ENCODE measurements at places on chromosomes 5 and 9.

GRCh38 chr5:82031220-82032119 lies 59.6 kb downstream of the ATG10 start:
- DNase-seq: no peak

DNA sequence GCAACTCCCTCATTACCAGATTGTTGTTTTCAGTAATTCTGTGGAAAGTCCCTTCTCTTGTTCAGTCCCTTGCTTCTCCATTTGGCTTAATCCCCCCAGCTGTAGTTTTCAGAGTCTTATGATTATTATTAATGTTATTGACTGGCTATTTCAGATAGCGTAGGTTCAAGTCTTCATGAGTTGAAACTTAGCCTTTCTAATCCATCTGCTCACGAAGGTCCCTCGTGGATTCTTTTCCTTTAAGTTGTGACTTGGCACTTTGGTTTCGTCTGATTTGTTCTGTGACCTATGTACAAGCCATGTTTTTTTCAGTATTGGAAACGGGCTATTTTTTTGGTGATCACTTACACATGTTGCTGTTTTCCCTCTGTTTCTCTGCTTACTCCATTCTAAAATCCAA lies 260.3 kb downstream of the TMEM167A start:
- no peak for DNase-seq

- no peak for DNase-seq
Observed at GRCh38 chr9:36208521-36209253, 18.0 kb downstream of the CLTA start.

- no peak for DNase-seq
Observed at GRCh38 chr5:51395245-51395644, 12.0 kb downstream of the ISL1 start.

DNA sequence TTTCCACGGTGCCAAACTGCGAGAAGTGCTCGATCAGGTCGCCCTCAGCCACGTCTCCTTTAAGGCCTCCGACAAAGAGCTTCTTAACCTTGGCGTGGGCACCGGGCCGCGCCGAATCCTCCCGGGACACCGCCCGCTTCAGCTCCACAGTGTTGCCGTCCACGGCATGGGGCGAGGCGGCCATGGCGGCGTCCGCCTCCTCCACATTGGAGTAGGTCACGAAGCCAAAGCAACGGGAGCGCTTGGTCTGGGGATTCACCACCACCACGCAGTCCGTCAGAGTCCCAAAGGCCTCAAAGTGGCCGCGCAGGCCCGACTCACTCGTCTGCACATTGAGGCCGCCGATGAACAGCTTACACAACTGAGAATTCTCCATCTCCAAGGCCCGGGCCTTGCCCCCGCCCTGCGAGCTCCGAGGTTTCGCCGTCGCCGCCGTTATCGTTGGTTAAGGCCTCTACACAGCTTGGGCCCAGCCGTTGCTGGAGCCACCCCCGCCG lies 424 bp downstream of the HNRNPA0 start:
- no peak for DNase-seq

GRCh38 chr9:7196467-7196866 lies 438.7 kb downstream of the KDM4C start:
- no peak for DNase-seq

GRCh38 chr5:122151640-122152039 lies 22.3 kb downstream of the ZNF474 start:
- no peak for DNase-seq

- DNase-seq: no peak
Observed at GRCh38 chr9:98120476-98120875, 1.5 kb upstream of the TRIM14 start.

- DNase-seq: no peak
Observed at GRCh38 chr5:34991486-34992238, 56.1 kb downstream of the AGXT2 start.

DNA sequence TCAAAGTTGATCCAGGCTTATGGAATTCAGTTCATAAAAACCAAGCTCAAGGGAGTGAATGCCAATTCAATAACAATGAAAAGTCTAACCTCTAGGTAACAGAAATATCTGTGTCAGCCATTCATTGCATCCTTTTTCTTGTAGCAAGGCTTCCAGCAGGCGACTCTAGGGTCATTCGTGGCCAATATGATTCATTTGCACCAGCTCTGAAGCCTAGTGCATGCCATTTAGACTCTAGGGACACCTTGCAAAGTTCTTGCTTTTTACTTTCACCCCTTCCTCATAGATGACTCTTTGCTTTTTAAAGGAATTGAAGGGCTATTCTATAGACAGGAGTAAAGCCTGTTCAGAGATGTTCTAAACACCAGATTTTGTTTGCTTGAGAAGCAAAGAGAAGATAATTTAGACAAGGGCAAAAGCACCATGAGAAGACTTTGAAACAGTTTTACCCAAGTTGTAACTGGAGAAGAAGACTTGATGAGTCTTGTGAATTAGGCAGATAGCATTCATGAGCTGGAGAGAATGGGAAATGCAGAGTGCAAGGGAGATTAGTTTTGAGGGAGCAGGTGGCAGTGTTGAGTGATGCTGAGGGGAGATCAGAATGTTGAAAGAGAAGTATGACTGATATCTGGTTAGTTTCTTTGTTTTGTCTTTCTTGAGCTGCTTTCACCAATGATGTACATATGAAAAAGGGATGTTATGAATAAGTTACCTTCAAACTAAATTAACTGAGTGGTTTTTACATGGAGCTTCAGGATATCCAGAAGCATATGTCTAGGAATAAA lies 94.5 kb downstream of the F2RL2 start:
- DNase-seq: no peak

- no peak for DNase-seq
Observed at GRCh38 chr5:172633403-172633970, 7.6 kb upstream of the NEURL1B start.

- no peak for DNase-seq
Observed at GRCh38 chr5:65722575-65723403, 784 bp downstream of the NLN start.

DNA sequence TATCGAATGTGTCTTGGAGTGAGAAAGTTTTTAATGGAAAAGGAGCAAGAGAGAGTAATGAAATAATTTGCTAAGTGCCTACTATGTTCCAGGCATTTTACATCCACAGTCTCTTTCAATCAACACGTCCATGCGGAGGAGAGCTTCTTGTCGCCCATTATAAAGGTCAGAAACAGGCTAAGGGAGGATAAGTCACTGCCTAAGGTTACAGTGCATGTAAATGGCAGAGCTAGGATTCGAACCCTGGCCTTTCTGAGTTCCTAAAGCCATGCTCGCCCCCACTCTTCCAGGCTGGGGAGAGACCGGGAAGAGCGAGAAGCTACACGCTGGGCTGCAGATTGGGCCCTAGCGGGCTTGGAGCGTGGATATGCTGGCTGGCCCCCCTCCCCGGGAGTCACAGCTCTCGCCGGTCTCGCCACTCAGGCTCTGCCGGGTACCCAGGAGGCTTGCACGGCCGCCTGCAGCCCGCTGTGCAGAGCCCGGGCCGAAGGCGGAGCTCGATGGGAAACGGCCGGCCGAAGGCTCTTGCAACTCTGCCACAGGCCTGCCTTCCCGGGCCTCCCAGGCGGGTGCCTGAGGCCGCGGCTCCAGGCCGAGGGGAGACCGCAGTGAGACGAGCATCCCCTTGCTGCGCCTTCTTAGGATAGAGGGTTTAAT lies 775 bp upstream of the LHX2 start:
- no peak for DNase-seq

- DNase-seq: no peak
Observed at GRCh38 chr5:83440826-83441225, 30.7 kb upstream of the VCAN start.

DNA sequence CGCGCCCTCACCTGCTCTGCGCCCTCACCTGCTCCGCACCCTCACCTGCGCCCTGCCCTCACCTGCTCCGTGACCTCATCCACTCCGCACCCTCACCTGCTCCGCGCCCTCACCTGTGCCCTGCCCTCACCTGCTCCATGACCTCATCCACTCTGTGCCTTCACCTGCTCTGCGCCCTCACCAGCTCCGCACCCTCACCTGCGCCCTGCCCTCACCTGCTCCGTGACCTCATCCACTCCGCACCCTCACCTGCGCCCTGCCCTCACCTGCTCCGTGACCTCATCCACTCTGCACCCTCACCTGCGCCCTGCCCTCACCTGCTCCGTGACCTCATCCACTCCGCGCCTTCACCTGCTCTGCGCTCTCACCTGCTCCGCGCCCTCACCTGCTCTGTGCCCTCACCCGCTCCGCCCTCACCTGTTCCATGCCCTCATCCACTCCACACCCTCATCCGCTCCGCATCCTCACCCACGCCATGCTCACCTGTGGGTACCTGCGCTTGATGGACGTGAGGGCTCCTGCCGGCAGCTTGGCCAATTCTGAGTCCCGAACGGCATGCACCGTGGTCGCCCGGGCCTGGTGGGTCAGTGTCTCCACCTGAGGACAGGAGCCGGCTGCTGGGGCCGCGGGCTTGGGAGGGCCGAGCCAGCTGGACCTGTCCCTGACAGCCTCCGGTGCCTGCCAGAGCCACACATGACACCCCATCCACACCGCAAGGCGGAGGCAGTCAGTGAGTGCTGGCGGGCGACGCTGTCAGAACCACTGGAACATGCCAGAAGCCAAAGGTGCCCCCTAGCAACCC lies 35.6 kb upstream of the NSMF start:
- no peak for DNase-seq

DNA sequence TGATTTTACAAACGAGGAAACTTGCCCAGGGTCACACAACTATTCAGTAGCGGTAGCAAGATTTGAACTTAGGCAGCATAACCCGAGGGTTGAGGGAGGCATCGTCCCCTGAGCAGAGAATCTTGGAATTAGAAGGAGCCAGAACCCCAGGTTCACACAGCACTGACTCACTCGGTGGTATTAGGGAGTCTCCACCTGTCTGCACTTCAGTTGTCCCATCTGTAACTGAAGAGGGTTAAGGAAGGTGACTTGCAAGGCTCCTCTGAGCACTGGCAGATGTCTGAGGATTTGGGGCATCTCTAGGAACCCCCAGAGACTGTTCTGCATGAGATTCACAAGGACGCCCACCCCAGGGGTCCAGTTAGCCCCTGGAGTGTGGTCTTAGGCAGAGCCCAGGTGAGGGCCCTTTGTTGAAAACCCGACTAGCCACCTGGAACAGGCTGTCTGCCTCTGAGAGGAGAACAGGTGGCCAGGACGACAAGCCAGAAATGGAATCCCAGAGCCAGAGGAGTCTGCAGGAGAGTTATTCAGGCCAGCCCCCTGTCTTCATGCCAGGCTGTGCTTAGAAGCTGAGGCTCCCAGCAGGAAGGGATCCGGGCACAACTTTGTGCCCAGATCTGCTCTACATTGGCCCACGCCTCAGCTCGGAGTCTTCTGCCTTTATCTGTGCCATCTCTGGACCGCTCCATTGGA lies 50.0 kb upstream of the ORM1 start:
- no peak for DNase-seq

- DNase-seq: no peak
Observed at GRCh38 chr5:168153263-168153875, 138.1 kb upstream of the WWC1 start.

- no peak for DNase-seq
Observed at GRCh38 chr5:602466-603035, 9.6 kb upstream of the CEP72 start.

GRCh38 chr5:82147860-82148573 lies 130.1 kb downstream of the RPS23 start:
- no peak for DNase-seq

GRCh38 chr9:77374266-77374665 lies 196.9 kb downstream of the VPS13A start:
- DNase-seq: no peak

DNA sequence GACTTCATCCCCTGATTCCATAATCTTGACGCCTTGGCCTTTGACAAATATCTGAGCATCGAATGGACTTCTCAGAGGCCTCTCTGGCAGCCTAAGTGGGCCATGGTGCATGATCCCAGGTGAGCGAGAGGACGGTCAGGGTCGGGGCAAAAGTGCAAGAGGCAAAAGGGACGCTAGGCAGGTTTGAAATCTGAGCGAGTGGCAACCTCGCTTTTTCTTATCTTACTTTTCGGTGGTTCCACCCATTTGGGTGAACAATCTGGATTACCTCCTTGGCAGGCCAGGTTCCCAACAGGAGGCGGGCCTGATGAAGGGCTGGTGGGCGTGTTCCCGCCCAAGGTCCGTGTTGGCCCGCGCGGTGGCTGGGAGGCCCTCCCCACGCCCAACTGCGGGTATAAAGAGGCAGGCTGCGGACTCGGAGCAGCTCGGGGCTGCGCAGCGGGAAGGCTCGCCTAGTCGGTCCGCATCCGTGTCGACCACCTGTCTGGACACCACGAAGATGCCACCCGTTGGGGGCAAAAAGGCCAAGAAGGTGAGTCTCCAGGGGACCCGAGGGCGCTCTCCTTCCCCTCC lies at the start of gene BHMT:
TSS of gene BHMT (plus strand) at position 423 of the 573 bp plus-strand sequence. CDS start at position 500, 77 bp downstream.
- no peak for DNase-seq
